ENCODE measurements at places on chromosomes 3 and 15. TPM values are rescaled to one million over a fixed set of nuclear protein-coding genes. Genes with fewer than 3 reads are reported as not detected.

- DNase-seq, result no peak
Measured at GRCh38 chr15:60697750-60698149, 218.8 kb upstream of the ICE2 start.

The CHRD gene
- not detected for total RNA-seq

The TM4SF18 gene
- not detected for total RNA-seq

- no peak for DNase-seq
Measured at GRCh38 chr3:43128464-43128863, 22.6 kb upstream of the POMGNT2 start.

- DNase-seq, result no peak
Measured at GRCh38 chr3:13976469-13976868, 96.6 kb upstream of the WNT7A start.

The GPR62 gene
- not detected for total RNA-seq

The CCR9 gene
- 6.5 TPM for total RNA-seq

The LMLN gene
- total RNA-seq, result 3.6 TPM

DNA sequence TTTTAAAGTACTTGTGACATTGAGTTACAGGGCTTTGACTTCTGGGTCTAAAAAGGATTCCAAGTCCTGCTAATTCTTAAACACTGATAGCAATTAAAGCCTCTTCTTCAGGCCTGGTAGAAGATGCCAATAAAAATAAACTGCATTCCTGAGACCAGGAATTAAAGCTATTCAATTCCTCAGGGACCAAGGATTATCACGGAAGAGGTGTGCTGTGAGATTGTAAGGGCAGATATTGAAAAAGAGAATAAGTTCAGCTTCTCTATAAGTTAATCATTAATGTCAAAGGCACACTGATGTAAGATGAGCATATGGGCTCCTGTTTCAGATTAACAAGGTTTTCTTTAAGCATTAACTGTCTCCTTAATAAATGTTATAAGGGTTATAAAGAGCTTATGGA lies 611.3 kb downstream of the SI start:
- DNase-seq, result no peak

DNA sequence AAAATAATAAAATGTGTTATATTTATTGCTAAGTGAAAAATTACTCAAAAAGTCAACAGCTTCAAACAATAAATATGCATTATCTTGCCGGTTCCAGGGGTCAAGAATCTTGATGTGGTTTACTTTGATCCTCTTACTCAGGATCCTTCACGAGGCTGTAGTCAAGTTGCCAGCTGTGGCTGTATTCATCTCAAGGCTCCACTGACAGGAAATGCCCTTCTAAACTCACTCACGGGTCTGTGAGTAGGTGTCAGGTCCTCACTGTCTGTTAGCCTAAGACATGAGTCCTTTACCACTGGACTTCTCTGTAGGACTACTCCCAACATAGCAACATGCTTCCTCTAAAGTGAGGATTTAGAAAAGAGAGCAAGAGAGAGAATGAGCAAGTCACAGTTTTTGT lies 983.0 kb downstream of the SI start:
- no peak for DNase-seq

The ITIH3 gene
- not detected for total RNA-seq

- DNase-seq, result no peak
Measured at GRCh38 chr3:52973806-52974205, 72.1 kb downstream of the SFMBT1 start.

DNA sequence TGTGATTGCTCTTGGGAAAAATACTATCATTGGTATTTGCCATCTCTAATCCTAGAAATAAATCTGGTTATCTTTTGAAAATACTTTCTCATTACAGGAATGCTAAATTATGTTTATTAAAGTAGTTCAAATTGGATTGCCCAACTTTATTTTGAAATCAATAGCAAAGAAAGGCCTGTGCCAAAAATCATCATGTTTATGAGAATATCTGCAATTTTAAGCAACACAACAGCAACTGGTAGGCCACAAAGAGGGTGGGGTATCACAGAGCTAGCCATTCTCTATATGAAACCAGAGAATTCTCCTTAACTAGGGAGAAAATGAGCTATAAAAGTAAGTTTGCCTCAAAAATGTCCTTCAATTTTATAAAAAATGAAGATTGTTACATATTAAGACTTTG lies 11.9 kb upstream of the TM4SF19 start:
- no peak for DNase-seq

GRCh38 chr3:134713671-134714070 lies 62.8 kb upstream of the KY start:
- no peak for DNase-seq

GRCh38 chr15:36596915-36597314 lies 17.5 kb downstream of the CDIN1 start:
- no peak for DNase-seq

DNA sequence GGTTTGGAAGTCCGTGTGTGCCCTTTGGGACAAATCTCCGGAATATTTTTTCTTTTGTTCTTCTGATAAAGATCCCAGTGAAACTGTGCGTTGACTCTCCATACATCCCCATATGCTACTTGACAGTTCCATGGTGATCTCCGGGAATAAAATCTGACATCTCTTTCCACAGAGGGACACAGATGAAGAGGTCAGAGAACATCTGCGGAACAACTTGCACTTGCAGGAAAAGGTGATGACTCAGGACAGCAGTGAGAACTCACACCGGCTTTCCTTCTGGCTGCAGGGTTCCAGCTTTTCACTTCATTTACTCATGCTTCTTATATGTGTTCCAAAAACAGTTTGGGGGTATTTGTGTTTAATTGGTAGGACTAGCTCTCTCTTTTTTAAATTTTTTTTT lies 157.5 kb upstream of the CHRM5 start:
- no peak for DNase-seq

DNA sequence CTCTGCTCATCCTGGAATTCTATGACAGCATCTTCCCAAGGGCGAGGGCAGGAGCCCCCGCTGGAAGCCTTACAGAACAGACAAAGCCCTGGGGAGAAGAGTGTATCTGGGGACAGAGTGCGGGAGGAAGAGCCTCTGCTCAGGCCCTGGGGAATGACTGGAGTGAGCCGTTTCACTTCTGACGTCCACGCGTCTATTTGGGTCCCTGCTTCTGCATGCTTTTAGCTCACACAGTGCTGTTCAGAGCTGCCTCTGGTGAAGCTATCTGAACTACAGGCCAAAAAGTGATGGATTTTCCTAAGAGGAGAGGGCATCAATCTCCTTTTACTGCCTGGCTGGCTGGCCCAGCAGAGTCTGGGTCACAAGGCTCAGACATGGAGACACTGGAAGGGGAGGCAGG lies 311.8 kb downstream of the NTRK3 start:
- DNase-seq, result no peak

GRCh38 chr3:98246142-98246541 lies 17.9 kb upstream of the OR5H6 start:
- DNase-seq, result no peak

DNA sequence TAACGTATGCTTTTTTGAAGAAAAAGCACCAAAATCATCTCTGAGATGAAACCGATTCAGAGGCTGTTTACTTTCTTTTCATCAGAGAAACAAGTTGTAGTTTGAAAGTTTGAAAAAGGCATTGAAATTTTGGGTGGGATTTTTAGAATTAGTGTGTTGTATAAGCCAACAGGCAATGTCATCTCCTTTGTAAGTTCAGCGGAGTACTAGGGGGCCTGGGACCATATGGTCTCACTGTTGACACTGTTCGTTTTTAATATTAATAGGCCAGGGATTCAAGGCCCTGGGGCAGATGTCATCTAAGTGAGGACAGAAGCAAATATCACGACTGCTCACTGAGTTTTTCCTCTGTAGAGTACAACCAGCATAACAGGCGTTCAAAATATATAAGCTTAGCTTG lies 256.2 kb upstream of the RARB start:
- DNase-seq, result no peak
